ENCODE measurements at places on chromosomes 3 and 15.

GRCh38 chr3:50325113-50325480, 2.6 kb upstream of the HYAL2 start:
- DNase-seq: no peak

DNA sequence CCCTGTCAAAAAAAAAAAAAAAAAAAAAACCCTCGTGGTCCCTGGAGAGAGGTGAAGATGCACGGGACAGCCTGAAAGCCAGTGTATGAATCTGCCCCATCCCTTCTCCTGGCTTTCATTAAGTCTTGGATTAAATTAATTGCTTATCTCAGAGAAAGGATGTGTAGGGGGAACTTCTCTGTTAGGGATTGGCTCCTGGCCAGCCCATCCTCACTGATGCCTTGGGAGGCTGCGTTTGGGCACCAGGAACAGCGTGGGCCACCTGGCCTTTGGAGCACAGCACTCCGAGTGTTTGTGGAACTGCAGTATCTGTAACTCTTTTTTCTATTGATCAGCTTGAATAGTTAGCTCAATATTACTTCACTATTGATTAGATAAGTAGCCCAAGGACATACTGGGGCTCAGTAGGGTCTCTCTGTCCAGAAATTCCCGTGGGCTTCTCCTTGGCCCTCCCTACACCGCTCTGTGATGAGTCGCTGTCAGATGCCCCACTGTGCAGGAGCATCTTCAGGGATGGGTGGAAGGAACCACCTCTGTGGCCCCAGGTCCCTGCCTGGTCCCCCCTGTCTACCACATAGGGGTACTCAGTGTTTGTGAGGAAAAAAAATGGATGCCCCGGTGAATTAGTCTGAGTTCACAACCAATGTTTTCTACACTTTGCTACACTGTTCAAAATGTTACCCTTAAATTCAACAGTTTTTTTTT, 2.0 kb downstream of the PXYLP1 start:
- DNase-seq: no peak

- no peak for DNase-seq
Observed at GRCh38 chr3:169170456-169170855, 493.1 kb downstream of the MECOM start.

DNA sequence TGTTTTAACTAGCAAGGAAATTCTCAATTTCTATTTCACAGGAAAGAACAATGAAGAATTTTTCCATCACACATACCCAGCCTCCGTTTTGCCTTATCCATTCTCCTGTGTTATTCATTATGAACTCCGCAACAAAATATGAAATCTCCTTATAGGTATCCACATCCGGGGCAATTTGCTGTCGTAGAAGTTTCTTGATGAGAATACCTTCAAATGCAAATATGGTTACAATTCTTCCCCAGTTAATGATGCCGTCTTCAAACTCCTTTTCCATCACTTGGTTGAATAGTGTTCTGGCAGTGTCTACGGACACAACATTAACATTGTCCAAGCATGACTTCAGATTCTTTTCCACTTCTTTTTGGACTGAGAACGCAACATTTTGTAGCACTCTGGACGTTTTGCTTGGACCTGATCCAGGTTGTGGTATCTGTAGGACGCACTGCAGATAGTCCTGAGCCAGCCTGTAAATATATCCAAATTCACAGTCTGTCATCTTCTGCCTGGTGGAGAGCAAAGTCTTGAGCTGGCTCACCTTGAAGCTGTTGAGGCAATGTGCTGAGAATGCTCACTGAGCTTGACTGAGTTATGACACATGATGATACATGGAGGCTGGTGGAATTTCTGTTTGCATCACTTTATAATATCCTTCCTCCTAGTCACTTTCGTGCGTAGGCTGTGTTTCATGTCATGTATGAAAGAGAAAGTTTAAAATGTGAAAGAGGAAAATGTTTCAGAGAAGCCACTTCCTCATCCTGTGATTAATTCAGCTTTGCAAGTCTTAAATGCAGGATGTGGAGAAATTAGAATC, at the start of gene BCL2A1:
Gene BCL2A1, minus strand, starts transcription at position 573 of the 811 bp plus-strand sequence. Its CDS starts 77 bp downstream, at position 496.
- DNase-seq: peak; percentile 68

DNA sequence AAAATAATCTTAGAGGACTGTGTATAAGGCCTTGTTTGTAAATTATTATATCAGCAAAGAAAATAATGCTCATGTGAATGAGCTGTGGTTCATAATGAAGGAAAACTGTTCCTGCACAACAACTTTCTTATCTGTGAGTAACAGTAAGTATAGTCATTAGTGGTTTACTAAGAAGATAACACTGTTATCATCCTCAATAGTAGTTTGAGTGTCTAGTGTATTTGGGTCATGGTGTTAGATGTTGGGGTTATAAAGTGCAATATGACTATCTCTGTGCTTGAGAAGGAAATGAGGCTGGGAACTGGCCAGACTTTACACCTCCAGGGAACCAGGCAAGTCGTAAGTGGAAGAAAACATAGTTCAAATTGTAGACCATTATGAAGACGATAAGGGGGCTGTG, 15.6 kb downstream of the VPS8 start:
- no peak for DNase-seq

DNA sequence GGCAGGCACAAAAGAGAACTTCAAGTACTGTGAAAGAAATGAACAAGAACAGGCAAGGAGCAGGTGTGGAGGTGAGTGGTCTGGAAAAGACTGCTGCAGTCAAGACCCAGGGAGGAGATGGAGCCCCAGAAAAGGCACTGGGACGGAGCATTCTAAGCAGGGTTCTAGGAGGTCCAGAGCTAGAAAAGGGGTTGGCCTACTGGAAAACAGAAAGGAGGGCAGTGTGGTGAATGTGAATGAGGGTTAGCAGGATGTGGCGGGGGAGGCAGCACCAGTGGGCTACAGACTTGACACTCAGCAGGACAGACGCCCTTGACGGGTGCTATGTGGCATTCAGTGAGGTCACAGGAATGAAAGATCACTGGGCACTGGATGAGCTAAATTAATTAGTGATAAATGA, 75.7 kb downstream of the SENP2 start:
- no peak for DNase-seq

Measured in AG04449 (cell line).